ENCODE measurements at places on chromosomes 2 and 18.

DNA sequence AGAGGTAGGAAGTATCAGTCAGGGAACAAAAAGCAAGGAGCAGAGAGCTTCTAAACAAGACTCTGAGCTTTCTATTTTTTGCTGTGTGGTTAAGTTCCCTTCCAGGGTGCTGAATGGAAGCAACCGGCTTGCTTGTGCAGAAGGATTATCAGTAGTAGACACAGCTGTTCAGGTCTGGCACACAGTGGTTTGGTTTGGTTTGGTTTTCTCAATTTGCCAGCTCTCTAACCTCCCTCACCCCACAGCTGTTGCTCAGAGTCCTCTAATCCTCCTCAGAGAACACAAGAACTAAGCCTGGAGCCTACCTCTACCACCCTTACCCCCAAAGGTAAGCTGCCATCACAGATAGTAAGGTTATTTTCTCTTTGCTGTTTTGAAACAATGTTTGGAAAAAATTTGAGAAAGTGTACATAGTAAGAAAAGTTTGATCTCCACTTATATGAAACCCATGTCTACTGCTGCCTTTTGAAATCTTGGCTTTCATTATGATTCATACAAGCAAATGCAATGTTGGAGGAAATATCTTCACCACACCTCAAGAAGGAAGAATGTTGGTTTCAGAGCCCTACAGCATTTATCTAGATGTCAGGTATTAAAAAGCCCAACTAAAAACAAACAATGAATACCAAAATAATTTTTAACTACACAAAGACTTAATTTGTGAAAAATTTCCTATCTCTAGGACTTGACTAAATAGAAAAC lies 255.3 kb downstream of the NR4A2 start:
- DNase-seq, result no peak

GRCh38 chr2:147525819-147526489 lies 318.9 kb upstream of the ACVR2A start:
- DNase-seq, result no peak

- no peak for DNase-seq
These were observed 261.7 kb upstream of the MAP2 start for GRCh38 chr2:209162129-209162528.

GRCh38 chr18:41096504-41096903 lies 858.5 kb upstream of the PIK3C3 start:
- no peak for DNase-seq

DNA sequence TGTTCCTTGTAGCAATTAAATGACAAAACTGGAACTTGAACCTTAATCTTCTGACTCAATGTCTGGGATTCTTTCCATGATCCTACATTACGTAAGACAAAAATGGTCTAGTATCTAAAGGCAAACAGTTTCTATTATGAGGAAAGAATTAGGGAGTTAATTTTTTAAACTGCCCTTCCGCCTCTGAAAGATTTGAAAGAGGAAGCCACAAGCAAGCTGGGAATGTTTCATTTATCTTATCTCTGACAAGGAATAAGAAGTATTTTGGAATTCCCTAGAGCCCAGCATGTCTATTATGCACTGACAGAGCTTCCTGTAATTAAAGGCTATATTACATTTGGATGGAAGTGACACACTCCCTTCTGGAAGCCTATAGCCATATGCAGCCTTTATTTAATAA lies 558.8 kb upstream of the CDH2 start:
- DNase-seq, result no peak

GRCh38 chr2:217880287-217880889 lies 122.4 kb downstream of the TNS1 start:
- DNase-seq, result no peak

- no peak for DNase-seq
These were observed 173.0 kb upstream of the REV1 start for GRCh38 chr2:99662761-99663341.

DNA sequence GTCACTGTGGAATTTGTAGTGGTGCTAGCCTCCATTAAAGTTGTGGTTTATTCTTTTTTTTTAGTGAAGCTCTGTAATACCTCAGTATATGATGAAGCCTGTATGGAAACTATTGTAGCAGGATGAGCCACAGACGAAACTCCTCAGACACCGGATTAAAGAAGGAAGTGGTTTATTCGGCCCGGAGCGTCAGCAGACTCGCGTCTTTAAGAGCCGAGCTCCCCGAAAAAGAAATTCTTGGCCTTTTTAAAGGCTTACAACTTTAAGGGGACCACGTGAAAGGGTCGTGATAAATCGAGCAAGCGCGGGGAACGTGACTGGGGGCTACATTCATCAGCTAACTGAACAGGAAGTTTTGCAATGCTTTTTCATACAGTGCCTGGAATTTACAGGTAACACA lies 8.1 kb upstream of the CCL20 start:
- DNase-seq, result peak; percentile 33

Measured in stimulated activated naive CD8-positive, alpha-beta T cell treated with anti-CD3 and anti-CD28 coated beads, Interleukin-15, Interleukin-2, amounts not matched to agents 100 U/mL and 50 U/mL, for 24 hours (primary cell).